ENCODE measurements at places on chromosomes 1 and 21.

DNA sequence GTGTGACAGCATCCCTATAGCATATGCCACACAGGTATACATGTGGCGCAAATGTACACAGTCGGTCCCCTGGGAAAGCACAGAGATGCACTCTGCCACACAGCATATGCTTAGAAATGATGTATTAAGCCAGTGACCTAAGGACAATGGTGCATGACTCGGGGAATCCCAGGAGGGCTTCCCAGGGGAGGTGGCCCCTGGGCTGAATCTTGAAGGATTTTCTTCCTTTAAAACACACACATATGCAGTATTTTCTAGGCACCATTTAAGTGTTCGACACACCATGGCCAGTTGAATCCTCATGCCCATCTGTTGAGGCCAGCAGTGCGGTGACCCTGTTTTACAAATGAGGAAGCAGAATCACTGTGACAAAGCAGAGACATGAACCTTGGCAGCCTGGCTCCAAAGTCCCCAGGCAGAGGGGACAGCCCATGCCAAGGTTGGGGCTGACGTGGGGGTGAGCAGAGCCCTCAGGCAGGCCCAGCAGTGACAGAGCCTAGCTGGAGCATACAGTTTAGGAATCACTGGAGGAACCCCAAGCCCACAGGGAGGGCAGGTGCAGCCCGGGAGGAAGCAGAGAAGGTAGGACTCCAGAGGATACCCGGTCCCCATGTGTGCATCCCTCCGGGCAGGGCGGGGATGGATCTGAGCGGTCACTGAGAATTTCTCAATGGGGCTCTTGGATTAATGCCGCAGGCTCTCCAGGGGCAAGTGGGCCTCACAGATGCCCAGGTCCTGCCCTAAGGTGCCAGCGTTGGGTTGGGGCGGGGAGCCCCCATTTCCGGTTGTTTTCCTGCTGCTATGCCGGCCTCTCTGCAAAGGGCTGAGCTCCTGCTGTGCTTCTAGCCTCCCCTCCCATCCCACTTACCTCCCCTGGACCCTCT is 28.4 kb downstream of the WNT3A start:
- DNase-seq: peak; percentile 46

DNA sequence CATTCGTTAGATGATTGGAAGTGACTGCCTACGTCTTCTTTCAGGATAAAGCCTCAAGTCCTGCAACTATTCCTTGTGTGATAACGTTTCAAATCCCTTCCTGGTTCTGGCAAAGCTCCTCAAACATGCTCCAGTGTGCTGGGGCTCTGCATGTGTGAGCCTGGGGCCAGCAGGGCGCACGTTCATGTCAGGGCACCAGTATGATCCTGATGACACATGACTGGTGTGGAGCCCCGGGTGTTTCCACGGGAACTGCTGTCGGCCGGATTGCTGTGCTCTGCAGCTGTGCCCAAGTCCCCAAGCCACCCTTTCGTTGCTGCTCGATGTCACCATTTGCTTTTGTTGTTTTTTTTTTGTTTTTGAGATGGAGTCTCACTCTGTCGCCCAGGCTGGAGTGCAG is 21.3 kb downstream of the KRTAP10-1 start:
- DNase-seq: no peak

GRCh38 chr1:243642936-243643335 is 207.1 kb downstream of the AKT3 start:
- DNase-seq: no peak

- DNase-seq: no peak
Measured at GRCh38 chr1:89633800-89634625, 1.1 kb downstream of the LRRC8C start.

- DNase-seq: no peak
Measured at GRCh38 chr1:221567859-221568507, 173.9 kb downstream of the DUSP10 start.

DNA sequence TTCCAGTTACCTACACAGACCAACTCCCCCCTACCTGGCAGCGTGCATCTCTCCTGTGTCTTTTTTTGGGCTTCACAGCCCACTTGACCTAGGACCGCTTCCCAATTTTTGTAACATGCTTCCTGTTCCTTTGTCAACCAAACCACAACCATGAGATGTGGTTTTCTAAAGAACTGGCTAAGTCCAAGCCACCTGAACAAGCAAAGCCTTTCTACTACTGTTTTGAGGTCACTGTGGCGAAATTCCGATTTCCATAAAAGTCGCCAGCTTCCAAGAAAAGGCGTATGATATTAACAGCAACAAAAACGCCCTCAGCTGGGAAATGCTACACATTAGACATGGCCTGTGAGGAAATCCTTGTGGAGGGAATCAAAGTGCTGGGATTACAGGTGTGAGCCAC is 12.7 kb upstream of the AK2 start:
- DNase-seq: no peak

- no peak for DNase-seq
Measured at GRCh38 chr1:205263580-205264190, 35.9 kb downstream of the TMCC2 start.

DNA sequence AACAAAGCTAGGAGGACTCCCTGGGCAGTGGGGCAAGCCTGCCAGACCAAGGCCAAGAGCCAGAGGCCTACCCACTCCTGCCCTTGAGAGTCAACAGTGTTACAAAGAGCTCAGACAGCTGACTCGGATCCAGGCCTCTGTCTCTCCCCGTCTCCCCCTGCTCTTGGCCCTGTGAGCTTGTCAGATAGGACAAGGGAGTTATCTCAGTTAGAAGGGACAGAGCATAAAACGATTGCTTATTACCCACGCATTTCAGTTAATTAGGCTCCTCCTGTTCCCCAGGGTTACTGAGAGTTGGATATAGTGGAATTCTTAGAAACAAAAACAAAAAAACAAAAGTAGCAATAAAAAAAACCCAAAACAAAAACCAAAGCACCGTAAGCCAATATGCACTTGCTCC is 1.3 kb downstream of the SLC41A1 start:
- peak; percentile 59 for DNase-seq

DNA sequence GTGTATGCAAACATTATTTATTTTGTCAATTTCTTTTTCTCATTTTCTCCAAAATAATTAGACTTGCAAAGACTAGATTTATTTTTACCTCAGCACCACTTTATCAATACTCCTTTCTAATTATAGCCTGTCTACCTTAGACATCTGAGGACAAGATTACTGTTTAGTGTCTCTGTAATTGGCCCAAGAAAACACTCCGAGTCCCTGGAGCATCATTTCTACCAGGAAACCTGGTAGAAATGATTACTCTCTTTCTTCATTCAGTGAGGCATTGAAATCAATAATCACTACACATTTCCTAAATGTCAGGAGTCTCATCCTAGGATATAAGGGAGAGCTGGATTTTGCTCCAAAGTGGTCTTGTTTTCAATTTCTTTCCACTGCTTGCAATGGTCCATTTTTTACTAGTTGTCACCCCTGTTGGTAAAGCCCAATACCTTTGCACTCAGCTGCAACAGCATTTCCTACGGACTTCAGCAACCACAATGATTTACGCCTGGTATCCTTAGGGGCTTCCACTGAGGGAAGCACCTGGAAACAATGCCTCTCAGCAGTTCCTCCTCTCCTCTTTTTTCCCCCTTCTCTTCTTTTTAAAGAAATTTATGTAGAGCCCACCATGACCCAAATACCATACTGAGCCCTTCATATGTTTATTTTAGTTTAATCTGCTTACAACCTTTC is 64.6 kb downstream of the GRIK1 start:
- DNase-seq: no peak

DNA sequence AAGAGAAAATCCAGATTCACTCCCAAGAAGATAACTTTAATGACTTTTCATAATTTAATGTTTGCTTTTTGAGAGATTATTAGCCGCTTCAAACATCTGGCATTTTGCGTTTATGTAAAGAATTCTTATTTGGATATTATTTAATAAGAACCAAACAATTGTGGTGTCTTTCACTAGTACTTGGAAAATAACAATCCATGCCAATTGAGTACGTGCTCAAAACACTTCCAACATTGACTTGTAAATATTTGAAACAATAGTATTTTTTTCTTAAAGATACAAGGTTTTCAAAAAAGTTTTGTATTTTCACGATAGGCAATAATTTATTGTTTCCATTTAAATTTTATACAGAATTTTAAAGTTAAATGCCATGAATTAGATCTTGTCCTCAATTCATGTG is 498.7 kb downstream of the AMY1C start:
- DNase-seq: no peak

- no peak for DNase-seq
Measured at GRCh38 chr1:243727503-243728203, 122.4 kb downstream of the AKT3 start.

- no peak for DNase-seq
Measured at GRCh38 chr1:229487181-229487580, 21.0 kb downstream of the NUP133 start.

GRCh38 chr1:175600721-175601440 is 142.5 kb downstream of the TNR start:
- no peak for DNase-seq

DNA sequence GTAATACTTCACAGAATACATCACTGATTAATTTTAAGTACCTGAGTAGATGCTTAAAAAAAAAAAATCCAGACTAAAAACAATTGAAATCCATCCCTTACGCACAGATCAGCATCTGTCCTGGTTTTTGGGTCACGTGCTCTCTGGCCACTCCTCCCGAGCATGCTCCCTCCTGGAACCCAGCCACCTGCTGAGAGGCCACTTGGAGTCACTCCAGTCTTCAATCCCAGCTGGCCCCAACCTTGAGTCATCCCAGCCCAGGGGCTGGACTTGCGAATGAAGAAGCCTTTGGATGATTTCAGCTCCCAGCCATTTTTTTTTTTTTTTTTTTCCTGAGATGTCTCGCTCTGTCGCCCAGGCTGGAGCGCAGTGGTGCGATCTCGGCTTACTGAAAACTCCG is 8.9 kb downstream of the MAP1LC3C start:
- peak; percentile 88 for DNase-seq

- DNase-seq: no peak
Measured at GRCh38 chr1:189971656-189972055, 506.0 kb downstream of the BRINP3 start.

GRCh38 chr1:221392453-221392852 is 349.4 kb downstream of the DUSP10 start:
- no peak for DNase-seq

DNA sequence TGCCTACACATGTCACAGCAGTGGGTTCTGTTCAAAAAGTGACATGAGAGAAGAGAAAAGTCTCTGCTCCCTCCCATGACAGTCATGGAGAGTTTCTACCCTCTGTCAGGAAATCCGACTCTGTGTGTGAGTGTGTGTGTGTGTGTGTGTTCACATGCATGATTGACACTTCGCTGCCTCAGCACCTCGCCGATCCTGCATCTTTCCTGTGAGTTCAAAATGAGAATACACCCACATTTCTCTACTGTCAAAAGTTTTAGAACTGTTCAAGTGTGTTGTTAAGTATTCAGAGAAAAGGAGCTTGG is 46.2 kb upstream of the COX20 start:
- no peak for DNase-seq

DNA sequence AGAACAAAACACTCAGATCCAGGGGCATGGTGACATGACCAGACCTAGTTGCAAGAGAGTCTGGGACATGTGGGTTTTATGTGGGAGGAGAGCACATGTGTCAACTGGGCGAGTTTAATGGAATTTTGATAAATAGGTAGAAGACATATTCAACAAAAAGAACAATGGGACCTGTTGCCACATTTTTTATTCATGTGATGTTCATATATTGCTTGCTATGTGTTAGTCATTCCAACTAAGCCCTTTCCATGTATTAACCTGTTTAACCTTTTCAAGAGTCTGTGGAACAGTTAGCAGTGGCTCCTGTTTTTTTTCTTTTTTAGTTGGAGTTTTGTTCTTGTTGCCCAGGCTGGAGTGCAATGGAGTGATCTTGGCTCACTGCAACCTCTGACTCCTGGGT is 30.1 kb upstream of the CSF3R start:
- DNase-seq: no peak

- no peak for DNase-seq
Measured at GRCh38 chr1:44664730-44665370, 9.4 kb downstream of the TMEM53 start.

DNA sequence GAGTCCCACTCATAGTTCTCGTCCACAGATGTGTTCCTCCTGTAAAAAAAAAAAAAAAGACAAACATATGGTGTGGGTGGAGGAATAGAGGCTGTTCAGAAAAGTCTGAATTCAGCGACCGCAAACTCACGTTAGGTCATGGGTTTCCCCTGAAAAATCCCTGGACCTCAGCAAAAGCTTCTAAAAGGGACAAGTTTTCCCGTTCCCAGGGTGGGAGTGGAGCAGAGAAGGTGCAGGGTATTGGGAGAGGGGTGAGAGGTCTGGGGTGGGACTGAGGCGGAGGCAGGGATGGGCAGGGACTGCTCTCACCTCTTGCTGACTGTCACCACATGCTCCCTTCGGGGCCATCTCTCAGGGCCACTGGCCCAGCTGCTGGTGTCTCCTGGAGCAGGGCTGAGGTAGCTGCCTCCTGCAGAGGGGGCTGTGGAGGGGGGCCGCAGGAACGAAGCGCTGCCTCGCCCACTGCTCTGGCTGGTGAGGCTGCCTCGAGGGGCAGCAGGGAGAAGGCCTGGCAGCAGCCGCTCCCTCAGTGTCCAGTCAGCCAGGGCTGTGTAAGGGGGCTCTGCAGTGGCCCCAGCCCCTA is 2.6 kb upstream of the TAGLN2 start:
- DNase-seq: no peak

DNA sequence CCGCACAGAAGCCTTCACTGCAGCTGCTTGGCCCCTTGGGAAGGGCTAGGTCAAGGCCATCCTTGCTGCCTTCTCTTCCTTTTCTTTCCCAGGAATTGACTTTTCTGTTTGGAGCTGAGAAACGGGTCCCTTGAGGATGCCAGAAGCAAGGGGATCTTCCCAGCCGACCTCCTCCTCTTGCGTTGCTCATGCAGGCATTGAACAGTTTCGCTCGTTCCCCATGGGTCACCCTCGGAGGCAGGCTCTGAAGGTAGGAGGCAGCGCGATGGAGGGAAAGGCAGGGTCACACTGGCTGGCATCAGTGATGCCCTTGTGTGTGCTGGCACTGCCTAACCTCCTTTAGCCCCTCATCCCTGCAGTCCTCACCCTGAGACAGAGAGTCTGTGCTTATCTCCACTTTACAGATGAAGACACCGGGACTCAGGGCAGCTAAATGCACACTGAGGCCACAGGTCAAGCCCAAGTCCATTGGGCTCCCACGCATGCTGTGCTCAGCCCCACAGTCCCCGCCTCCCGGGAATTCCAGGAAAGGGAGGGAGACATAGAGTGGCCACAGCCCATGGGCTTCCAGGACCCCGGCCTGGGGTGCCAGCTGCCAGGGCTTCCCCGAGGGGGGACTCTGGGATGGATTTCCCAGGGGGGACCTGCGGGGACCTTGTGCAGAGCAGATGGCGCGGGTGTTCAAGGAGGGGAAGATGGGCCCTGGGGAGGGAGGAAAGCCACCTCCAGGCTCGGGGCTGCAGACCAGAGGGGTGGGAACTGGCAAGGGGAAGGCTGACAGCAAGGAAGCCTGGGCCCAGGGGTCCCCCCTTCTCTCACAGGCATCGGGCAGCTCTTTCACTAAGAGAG is 90.2 kb downstream of the SPSB1 start:
- no peak for DNase-seq
